ENCODE measurements at places on chromosomes 16 and 17.

DNA sequence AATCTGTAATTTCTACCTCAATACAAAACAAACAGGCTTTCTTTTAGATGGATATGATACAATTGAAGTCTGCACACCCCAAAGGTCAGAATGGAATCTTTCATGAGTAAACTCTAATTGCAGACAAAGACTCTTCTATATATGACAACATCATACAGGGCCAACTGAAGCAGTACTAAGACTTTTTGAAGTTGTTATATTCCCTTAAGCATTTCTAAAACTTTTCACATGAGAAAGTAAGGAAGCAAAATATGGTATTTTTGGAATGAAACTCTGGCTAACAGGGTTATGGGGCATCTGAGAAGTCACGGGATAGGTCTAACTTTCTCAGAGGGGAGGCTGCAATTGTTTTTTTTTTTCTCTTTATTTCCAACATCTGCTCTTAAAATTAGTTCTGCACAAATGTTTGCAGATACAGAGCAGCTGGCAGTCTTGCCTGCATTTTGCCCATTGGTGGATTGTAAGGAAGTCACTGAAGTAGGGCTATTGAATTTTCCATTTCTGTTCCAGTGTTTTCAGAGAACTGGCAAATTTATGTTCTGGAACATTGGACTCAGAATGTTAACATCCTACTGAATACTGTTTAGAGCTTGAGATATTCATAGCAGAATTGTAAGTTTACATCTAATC lies 59.1 kb downstream of the SSH2 start:
- DNase-seq = no peak

GRCh38 chr17:27978689-27979175 lies 63.7 kb upstream of the NLK start:
- no peak for DNase-seq

DNA sequence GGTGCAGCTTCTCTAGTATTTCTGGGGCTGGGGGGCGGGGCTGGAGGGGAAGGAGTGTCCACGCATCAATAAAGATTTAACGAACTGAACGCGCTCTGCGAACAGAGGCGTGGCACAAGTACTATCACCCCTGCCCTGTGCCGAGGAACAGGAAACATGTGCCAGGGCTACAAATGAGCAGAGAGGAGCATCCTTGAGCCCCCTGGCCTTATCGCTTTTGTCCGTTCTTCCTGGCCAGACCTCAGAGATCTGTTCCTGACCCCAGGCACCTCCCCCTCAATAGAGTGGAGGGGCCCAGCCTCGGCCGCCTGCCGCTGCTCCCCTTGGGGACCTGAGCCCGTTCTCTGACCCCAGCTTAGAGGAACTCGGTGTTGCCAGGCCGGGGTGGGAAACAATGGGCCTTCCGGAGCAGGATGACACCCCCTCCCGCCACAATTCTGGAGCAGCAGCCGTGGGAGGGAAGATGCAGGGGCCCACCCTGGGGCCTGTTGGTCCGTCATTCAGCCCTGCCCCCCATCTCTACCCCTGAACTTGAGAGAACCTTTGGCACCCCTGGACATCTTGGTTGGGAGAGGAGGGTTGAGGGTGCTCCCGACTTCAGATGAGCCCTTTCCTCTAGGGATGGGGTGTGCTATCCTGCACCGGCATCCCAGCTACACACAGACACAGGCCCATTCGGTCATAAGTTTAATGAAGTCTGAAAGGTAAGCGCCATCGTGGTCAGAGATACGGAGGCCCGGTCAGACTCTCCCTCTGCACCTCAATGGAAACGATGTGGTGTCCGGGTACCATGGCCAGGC lies 1.1 kb downstream of the NAA38 start:
- DNase-seq = no peak

DNA sequence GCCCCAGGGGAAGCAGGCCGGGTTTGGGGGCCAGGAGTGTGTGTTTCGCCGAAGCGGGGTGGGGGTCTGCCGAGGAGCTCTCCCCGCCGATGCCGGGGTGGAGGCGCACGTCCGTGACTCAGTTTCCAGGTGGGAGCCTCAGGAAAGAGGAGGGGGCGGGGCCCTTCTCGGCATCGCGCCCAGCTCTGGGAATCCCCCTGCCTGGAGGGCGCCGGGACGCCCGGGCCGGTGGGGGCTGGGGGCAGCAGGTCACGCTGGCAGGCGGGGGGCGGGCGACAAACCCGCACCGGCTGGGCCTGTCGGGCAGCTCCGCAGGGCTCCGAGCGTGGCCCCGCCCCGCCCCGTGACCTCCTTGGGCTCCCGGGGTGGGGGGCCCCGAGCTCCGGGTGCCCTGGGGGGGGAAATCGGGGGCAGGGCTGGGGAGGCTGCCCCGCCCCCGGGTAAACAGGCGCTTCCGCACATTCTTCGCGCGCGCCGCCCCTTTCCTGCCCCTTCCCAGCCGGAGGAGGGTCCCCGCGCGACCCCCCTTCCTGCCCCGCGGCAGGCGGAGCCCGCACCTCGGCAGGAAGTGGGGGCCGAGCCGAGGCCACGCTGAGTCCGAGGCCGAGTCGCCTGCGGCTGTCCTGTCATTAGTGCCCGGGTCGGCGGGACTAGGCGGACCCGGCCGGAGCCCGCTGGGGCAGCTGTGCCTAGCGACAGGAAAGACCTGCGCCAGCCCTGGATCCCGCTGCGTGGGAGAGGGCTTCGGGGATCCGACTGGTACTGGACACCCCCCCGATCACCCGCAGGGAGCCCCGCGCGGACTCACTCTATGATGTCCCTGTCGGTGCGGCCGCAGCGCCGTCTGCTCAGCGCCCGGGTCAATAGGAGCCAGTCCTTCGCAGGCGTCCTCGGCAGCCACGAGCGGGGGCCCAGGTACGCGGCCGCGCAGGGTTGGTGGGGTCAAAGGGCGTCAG lies 9.3 kb downstream of the RIPOR1 start:
- DNase-seq = peak; percentile 73

DNA sequence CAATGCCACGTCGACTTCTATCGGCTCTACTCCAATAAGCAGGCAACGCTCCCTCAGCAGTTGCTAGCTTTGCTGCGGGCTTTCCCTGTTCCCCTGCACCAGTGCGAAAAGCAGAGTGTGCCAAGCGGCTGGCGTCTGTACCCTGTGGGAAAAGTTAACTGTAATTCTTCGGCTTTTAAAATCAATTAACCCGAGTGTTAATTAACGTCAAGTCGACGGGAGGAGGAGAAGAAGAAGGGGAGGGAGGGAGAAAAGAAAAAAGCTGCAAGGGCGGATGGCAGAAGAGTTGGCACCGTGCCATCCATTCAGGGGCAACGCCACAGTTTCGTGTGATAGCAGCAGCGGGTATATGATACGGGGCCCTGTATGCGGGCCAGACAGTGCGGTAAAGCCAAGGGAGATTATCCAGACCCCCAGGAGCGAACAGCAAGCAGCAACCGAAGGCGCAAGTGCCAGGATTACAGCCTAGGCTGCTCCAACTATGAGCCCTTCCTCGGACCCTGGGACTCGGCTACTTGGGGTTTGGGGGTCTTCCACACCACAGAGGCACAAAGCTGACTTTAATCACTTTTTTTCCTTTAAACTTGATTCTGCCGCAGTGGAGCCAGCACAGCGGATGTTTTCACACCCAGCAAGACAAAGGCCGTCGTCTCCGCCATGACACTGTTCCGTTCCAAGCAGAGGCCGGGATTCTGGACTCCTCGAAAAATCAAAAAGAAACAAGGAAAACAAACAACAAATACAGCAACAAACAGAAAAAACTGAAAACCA lies 253.8 kb upstream of the PMFBP1 start:
- DNase-seq = no peak

DNA sequence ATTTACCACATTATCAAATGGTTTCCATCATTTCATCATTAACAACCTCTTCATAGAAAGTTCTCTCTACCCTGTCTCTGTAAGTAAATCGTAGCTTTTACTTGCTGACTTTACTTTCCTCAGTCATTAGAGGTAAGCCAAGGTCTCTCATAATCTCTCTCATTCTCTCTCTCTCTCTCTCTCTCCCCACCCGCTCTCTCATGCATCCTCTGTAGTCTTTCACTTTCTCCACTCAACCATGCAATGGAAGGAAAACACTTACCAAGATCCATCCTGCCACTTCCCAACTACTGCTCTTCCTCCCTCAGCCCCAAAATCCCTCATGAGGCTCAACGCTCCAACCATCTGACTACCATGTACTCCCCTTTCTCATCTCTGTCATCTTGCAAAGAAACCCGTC lies 6.1 kb downstream of the CEP112 start:
- DNase-seq = no peak

DNA sequence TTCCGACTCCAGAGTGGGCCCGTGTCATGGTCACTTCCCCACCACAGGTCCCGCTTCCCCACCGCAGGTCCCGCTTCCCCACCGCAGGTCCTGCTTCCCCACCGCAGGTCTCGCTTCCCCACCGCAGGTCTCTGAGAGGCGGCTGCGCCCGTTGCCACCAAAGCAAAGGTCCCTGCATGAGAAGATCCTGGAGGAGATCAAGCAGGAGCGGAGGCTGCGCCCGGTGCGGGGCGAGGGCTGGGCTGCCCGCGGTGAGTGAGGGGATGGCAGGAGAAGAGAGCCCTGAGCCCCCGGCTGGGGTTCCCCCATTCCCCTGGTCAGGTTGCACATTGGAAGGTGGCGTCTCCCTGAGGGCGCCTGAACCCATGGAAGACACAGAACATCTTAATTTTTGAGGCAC lies 17.4 kb upstream of the TCF25 start:
- no peak for DNase-seq

DNA sequence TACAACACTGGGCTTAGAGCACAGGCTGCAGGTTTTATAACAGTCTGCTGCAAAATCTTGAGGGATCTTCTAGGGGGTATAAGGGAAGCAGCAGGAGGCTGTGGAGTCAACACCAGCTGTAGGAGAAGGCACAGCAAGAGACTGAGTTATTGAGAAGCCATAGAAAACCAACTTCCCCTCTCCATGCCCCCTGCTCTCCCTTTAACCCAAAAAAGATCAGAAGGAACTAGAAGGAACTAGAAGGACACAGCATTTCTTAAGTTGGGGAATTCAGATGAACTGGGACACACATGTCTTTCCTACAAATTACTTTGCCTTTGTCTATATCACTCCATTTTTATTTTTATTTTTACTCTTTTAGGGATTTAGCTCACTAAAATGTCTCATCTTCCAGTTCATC lies 6.2 kb upstream of the CCL18 start:
- DNase-seq = no peak

DNA sequence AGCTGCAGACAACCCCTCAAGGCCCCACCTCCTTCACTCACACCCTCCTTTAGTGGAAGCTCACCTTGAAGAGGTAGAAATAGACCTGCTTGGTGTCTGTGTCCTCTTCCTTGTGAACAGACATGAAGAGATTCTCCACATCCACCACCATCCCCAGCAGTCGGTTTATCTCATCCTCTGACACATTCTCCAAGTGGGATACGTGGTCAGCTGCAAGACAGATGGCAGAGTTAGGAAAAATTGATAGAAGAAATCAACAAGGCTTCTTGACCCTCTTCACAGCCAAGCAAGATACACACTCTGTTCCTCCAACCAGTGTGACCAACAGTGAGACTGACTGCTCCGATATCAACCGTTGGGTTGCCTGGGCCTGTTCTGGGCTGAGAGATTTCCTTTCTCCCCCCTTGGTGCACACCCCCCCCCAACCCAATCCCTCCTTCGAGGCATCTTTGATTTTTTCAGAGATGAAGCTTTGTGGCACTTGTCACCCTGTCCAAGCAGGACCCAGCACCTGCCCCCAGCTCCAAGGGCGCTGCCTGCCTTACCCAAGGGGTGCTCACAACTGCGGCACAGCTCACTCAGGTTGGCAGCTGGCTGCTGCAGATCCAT lies 902 bp downstream of the KAT2A start:
- DNase-seq = no peak

DNA sequence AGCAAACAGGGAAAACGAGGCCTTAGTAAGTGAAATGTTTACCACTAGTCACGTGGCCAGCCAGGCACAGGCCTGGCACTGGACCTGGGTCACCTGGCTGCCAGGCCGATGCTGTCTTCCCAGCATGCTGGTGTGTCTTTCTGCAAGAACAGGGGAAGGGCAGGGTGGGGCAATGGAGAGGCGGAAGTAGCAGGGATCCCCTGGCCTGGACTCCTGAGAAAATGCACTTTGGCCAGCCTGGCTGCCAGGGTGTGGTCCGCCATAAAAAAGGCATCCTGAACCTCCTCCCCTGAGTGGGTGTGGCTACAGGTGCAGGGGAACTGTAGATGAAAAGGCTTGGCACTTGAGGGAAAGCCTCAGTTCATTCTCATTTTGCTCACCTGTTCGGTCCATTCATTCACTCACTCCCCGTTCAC lies 1.0 kb upstream of the ANKRD40CL start:
- DNase-seq = no peak

GRCh38 chr17:34110315-34110714 lies 144.8 kb upstream of the CCL2 start:
- DNase-seq = no peak

- no peak for DNase-seq
Measured at GRCh38 chr17:10648956-10649355, 8.2 kb downstream of the MYH3 start.

DNA sequence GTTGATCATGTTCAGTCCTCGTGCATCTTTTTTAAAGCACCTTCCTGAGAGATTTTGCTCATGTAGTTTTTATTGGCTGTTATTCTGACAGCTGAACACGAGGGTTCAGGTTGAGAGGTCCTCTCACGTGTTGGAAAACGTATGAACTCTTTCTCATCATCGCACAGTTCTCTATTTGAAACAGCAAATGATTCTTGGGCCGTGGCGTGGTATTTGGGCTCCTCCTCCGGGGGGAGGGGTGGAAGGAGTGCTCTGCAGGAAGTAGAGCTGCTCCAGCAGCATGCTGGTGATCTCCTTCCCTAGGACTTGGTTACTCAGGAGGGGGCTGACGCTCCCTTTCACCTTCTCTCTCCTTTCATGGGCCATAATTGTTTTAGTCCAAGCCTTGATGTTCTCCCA lies 70.4 kb downstream of the KSR1 start:
- DNase-seq = peak; percentile 79

DNA sequence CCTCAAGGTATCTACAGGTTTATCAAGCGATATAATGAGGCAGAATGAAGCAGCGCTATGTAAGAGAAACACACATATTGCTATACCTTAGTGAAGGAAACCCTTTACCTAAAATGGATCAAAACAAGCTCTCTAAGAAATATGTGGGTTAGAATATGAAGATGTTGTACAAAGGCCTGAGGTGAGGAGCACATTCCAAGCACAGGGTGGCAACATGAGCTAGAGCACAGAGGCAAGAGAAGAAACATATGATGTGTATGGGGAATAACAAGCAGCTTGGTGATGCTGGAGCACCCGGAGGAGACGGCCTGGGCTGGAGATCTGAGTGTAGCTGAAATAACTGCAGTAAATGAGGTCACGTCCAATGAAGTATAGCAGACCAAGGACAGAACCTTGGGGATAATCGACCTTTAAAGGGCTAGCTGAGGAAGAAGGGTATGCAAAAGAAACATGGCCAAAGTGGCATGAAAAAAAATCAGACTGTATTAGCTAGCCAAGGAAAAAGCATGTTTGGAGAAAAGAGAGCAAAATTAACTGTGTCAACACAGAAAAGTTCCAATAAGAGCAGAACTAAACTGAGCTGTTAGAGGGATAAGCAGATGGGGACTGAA lies 44.0 kb downstream of the MARVELD3 start:
- DNase-seq = no peak

Measured in activated CD8-positive, alpha-beta memory T cell treated with anti-CD3 and anti-CD28 coated beads, Interleukin-2, amount 10 ng/mL, durations not matched to agents 7 days and 5 days (primary cell).